Stimulated activated CD4-positive, alpha-beta T cell treated with anti-CD3 and anti-CD28 coated beads, Interleukin-15, amount 100 ng/mL, for 48 hours (primary cell): ENCODE measurements at places on chromosomes 7 and 10.

DNA sequence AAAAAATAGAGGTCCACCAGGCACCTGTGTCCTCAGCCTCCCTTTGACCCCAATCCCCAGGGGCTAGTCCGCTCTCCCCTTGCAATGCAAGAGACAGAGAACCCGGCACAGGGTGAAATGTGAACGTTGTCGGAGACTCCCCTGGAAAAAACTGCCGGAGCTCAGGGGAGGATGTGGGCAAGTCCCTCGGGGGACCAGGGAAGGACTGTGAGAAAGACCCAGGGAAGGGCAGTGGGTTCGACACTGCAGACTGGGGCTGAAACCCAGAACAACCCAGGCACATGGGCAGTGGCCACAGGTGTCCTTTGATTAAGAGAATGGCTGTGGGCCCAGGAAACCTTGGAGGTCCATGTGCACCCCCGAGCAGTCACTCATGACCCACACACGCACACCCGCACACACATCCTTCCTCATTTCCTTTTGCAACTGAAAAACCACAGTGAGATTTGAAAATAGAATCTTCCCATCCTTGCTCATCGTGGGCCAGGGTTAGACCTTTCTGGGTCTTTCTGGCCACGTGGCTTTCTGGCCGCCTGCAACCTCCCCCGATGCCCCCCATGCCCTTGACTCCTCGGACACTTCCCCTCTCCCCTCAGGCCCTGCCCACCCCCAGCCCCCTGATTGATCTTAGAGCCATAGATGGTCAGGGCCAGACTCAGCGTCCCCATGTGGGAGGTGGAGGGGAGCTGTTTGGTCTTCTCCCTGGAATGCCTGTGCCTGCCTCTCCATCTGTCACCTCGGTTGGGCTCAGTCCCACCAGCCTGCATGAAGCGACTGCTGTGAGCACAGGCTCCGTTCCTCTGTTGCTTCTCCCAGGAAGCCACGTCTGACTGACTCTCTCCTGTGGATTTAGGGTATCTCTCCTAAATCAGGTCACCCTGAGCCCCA is 7.9 kb downstream of the LAT2 start:
- no peak for DNase-seq

GRCh38 chr10:43811871-43812270 is 163.2 kb upstream of the ZNF32 start:
- no peak for DNase-seq

GRCh38 chr7:5083311-5083711 is 37.7 kb downstream of the RBAK start:
- DNase-seq: no peak

GRCh38 chr10:17109475-17110207 is 20.0 kb downstream of the CUBN start:
- no peak for DNase-seq

DNA sequence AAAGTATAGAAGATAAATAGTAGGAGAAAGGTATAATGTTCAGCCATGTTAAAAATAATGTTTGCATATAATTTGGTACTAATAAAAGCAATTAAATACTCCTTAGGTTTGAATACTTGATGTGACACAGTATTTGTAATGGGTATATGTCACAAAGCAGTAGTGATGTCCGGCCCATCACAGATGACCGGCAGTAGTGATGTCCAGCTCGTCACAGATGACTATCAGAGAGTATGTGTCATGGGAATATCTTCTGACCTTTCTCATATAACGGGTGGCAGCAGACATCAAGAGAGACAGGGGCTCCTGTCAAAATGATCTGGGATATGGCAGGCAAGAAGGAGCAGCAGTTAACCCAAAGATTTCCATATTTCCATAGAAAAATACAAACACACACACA is 477.4 kb upstream of the KLF6 start:
- no peak for DNase-seq

GRCh38 chr10:113459626-113460280 is 93.1 kb upstream of the HABP2 start:
- no peak for DNase-seq

DNA sequence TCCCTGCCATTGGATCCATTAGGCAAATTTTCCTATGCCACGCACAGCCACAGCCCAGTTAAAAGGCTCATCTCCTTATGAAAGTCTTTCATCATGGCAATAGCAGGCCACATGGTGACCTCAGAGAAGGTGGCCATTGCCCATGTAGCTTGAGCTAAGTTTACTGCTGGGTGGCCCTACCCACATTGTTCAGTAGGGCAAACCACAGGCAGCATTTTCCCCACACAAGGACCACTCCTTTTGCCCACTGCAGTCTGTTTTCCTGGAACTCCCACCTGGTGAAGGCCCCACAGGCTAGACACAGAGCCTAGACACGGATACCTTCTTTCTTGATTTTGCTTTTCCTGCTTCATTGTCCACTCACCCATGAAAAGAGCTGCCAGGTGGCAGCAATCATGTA is 101.5 kb upstream of the NPVF start:
- no peak for DNase-seq

DNA sequence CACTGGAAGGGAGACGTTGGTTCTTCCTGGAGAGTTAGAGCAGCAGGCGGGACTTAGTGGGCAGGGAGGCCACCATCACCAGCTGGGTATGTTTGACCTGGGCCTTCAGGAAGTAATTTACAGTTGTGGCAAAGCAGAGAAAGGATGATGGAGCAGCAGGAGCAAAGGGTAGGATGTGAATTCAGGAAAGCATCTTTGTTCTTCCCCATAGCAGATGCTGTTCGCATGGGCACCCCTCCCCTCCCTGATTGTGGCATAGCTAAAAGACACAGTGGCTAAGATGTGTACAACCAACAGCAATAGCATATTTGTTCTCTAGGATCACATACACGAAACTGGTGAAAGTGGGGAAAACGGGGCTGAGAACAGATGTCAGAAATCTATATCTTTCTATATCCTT is 56.3 kb upstream of the ITPRID1 start:
- DNase-seq: no peak

- no peak for DNase-seq
These were observed 69.2 kb upstream of the EFCAB10 start for GRCh38 chr7:105650382-105650970.

DNA sequence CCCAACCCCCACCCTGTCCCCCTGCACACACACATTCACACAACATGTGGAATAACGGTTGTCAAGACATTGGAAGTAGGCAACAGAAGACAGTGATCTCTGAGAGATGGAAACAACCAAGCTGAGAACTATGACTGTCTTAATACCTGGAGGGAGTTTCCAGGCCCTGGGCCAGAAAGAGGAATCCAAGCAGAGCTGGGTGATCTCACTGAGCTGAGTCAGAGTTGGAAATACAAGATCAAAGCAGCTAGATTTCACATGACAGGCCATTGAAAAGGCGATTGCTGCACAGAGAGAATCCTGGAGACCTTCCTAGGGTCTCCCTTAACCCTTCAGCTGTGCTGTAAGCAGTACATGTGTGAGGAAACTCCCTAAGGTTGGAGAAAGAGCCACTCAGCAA is 165.8 kb upstream of the PRSS1 start:
- peak; percentile 19 for DNase-seq

DNA sequence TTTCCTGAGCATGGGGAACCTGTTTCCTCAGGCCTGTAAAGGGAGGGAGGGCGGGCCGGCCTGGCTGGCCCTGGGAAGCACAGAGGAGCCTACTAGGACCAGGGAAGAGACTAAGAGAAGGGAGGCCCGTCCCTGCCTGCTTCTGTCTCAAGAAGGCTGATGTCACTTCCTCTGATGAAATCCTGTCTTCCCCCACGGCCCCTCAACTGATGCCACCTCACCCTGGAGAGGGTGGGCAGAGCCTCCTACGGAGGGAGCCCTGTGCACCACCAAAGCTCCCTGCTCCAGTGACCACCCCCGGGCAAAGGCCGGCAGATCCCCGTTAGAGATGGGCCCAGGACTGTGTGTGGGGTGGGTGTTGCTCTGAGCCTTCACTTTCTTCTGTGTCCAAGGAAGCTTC is 1.0 kb upstream of the PILRA start:
- DNase-seq: no peak

DNA sequence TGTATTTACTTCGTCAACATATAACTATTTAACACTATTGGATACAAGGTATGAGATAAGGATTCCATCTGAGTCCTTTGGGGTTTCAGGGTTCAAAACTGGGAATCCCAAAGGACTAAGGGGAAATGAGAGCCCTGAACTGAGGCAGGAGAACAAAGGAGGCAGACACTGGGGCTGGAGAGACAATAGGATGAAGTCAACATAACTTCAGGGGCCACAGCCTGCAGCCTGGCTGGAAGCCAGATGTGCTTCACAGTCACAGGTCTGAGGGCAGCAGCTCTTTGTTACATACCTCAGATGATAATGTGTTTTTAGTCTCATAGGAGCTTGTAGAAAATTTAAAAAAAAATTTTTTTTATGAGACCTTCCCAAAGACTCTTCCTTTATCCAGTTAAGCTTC is 73.3 kb downstream of the NRF1 start:
- no peak for DNase-seq
